Prostate gland (tissue), 2 donors: ENCODE measurements at places on chromosomes 1 and 21.

- no peak for DNase-seq
Observed at GRCh38 chr1:66671455-66671854, 80.8 kb upstream of the DYNLT5 start.

GRCh38 chr1:11569551-11569950 lies 84.7 kb downstream of the FBXO2 start:
- DNase-seq, result no peak

- DNase-seq, result no peak
Observed at GRCh38 chr1:63748046-63748580, 25.7 kb upstream of the ROR1 start.

GRCh38 chr1:215635827-215636226 lies 68.7 kb downstream of the KCTD3 start:
- no peak for DNase-seq

DNA sequence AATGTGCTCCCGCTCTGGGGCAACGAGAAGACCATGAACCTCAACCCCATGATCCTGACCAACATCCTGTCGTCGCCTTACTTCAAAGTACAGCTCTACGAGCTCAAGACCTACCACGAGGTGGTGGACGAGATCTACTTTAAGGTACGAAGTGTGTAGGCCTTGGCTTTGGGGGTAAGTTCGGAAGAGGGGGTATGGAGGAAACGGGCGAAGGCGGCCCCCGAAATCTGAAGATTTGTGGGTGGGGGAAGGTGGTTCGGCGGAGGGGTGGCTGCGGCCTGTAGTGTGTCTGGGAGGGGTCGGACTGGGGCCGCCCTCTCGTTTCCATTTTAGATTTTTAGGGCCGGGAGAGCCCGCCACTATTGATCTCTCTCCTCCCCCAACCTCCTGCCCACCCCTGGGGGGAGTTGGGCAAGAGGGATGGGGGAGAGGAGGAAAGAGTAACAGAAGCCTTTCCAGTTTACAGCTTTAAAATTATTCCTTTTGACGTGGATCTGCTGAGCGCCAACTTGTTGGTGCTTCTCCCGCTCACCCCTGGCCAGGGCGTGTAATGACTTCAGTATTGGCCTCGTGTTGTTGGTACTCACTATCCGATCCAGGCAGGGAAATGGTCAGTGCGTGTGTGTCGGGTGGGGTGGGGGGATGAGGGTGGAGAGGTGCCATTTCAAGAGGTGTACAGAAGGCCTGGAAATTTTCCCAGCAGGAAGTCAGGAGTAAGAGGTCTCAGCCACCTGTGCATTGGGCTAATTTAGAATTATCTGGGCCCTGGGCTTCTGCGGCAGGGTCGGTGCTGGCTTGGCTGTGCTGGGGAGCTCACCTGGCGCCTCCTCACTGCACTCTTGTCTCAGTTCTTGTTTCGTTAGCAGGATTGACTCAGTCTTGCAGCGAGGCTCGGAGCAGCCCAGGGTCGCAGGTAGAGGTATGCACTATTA lies 880 bp downstream of the PRPF38B start:
- DNase-seq, result peak; percentile 42

GRCh38 chr21:42089093-42089631 lies 18.0 kb downstream of the UMODL1 start:
- DNase-seq, result no peak

DNA sequence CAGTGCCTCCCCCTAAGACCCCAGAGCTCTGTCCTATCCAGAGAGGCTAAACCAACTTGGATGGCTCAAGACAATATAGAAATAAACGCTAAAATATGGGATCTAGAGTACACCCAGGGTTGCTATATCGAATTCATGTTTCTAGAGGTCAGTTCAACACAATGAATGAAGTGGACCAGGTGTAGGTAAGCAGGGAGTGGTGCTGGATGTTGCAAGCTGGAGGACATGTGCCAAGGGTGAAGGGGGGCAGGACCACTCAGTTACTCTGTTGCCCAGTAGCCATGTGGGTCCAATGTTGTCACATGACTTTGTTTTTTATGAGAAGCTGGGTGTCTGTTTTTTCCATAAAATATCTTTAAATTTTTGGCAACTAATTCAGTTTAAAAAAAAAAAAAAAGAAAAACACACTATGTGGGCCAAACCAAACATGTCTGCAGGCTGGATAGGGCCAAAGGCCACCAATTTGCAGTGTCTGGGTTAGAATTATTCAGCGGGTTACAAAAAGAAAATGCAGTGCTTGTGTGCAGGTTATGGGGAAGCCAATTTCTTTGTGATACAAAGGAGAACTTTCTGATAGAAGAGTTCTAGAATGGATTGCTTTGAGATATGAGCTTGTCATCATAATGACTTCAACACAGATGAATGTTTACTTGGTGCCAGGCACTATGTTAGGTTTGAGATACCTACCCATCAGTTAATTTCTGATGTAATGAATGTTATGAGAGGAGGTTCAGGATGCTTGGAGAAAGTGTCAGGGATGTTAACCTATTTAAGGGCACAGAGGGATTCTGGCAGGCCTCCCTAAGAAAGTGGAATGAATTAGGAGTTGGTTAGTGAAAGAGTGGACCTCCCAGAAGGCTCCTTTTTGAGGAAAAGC lies 8.9 kb downstream of the CACHD1 start:
- no peak for DNase-seq

- DNase-seq, result peak; percentile 34
Observed at GRCh38 chr1:42334240-42335049, 590 bp downstream of the FOXJ3 start.

DNA sequence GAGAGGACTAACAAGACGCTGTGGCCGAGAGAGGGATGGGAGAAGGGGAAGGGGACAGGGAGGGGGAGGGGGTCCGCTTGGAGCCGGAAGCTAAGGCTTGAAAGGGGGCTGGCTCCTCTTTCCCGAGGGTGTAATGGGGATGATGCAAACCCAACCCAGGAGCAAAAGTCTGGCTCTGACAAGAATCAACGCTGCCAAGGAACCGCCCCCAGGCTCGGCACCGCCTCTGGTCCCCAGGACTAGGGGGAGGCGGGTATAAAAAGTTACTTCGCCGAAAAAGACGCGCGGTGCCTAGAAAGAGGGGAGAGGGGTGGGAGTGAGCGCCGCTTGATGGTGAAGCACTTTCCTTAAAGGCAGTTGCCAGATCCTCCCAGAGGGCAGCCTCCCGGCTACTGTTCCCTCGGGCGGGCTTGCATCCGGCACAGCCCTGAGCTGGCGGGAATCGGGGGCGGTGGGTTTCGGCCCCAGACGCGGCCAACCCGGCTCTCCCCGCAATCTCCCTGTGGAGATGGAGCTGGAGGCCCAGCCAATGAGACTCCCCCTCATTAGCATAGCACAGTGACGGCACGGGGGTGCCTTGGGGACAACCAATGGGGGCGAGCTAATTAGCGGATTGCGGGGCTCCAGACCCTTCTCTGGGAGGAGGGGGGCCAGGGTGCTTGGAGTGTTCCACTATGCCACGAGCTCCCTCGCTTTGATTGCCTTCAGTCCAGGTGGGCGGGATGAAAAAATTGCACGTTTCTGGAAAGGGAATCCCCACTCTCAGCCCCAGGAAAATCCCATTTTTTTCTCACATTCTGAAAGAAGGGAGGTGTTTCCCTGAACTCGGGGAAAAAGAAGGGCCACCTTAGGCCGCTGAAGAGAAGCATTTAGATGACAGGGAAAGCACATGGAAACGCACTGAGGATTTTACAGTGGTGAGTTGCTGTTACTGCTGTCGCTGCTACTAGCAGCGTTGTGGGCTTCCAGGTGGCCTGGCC lies at the start of gene KCNT2:
KCNT2 (minus strand) TSS at position 51 of the 980 bp plus-strand sequence. CDS start 131 bp downstream, outside the sequence.
- DNase-seq, result peak; percentile 12

DNA sequence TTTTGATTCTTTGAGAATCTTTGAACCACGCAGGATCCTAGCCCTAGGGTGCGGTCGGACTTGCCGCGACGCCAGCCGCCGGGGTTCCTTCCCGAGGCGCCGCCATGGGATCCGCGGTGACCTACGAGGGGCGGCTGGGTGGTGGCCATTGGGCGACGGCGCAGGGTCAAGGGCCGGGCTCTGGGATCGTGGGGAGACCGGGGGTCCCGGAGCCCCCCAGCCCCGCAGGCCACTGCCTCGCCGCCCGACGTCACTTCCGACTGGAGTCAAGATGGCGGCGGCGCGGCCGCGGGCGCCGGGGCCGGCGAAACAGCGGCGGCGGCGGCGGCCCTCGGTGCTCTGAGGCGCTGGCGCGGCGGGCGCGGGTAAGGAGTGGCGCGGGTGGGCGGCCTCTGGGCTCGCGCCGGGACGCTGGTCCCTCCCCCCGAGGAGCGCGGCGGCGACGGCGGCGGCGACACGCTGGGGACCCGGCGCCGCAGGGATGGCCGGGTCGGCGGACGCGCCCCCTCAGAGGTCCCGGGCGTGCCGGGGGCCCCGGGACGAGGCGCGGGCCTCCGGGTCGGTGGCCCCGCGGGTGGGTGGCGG lies at the start of gene PRDM2:
PRDM2 (plus strand) TSS at position 253 of the 585 bp plus-strand sequence. CDS start 15,418 bp downstream, outside the sequence.
- peak; percentile 14 for DNase-seq

- DNase-seq, result peak; percentile 94
Observed at GRCh38 chr1:2049718-2050431, at the start of gene PRKCZ. Gene PRKCZ, plus strand, starts transcription at chr1:2050411. Its CDS starts 220 bp downstream, at chr1:2050631.

DNA sequence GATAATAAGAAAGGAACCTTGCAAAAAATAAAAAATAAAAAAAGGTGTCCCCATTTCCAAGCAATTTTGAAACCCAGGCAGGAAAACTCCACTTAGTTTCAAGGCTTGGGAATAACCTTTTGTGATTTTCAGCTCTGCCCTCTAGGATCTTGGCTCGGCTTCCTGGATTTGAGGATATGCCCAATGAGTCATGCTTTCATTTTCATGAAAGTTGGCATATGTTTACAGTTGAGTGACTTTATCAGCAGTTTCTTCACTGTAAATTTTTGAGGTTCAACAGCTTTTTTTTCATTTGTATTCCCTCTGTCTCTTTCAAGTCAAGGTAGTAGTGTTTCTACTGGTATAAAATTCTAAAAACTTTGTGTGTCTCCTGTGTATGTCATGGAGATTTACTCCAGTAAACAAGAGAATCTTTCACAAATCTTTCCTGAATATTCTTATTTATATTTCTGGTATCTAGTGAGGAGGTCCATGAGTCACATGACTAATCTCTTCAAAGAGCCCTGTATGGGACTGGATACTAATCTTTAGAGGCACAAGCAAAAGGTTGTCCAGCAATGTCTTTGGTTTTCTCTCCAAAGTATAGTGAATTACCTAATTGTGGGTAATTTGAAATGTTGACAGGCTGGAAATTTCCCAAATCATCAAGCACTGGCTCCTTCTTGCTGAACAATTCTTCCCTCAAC lies 335.3 kb downstream of the BRINP2 start:
- no peak for DNase-seq
